Stimulated activated naive CD8-positive, alpha-beta T cell treated with anti-CD3 and anti-CD28 coated beads, Interleukin-15, Interleukin-2, amounts not matched to agents 100 U/mL and 50 U/mL, for 24 hours (primary cell): ENCODE measurements at places on chromosomes 2 and 18.

- DNase-seq, result no peak
Observed at GRCh38 chr2:86562485-86562921, 740 bp downstream of the CHMP3 start.

GRCh38 chr2:169034256-169034655 lies 3.1 kb upstream of the ABCB11 start:
- DNase-seq, result no peak

DNA sequence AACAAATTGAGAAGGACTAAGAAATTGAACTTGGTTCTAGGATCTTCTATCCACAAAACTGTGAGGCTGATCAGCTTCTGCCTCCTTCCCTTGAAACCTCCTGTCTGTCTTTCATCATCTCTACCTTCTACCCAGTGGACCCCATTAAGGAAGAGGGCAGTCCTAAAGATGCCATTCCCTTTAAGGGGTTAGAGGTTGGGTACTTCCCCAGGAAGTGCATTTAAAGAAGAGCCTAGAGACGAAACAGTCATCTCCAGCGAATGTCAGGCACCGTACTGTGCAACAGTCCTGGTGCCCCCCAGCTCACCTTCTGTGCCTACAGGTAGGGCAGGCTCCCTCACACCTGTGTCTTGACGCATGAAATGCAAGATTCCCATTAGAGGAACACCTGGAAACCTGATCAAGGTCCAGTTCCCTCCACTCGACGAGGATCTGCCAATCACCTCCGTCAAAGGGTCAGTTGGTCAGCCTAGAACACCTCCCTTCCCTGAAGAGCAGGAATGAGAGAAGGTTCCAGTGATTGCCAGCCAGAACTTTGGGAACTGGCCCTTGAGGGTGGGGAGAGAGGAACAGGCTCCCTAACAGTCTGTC lies 20.9 kb downstream of the LOXHD1 start:
- no peak for DNase-seq

GRCh38 chr18:74929110-74929509 lies 279.8 kb downstream of the PTGR3 start:
- DNase-seq, result no peak

DNA sequence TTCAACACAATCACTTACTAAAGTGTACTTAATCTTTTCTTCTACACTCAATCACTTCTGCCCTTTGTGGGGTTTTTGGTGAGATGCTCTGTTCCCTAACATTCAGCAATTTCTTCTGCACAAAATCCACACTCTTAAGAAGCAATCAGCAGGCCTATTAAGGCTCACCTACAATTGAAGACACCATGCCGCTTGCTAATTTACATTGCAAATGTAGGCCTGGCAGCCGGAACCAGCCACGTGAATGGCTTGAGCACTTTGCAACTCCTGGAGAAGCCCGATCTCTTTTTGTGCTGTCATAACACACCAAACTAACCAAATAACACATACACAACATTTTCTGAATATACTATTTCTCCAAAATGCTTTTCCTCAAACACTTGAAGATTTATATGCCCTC lies 66.3 kb downstream of the NYAP2 start:
- DNase-seq, result no peak

- DNase-seq, result no peak
Observed at GRCh38 chr2:203777030-203777429, 70.6 kb downstream of the CD28 start.

DNA sequence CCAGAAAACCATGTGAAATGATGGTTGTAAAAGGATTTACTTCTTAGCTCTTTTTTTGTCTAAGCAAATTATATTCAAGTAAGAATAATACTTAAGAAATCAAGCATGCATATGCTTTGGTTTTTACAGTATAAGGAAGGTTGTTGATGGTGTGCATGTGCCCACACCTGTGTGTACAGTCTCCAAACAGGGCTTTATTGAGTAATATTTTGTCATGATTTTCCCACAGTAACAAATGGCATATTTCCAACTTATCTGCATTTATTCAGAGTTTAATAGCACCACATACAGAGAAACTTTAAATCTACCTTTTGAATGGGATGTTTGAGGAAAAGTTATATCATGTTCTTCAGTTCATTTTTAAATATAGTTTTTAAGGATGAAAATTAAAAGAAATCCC lies 76.5 kb upstream of the DSG1 start:
- no peak for DNase-seq

GRCh38 chr18:62289047-62289446 lies 36.1 kb upstream of the TNFRSF11A start:
- DNase-seq, result no peak

- peak; percentile 46 for DNase-seq
Observed at GRCh38 chr2:134669731-134670669, 48.8 kb downstream of the TMEM163 start.
